Calu3 (cell line): ENCODE measurements at places on chromosomes 2 and 18.

- DNase-seq: no peak
Observed at GRCh38 chr2:44277541-44277940, 2.3 kb downstream of the SLC3A1 start.

DNA sequence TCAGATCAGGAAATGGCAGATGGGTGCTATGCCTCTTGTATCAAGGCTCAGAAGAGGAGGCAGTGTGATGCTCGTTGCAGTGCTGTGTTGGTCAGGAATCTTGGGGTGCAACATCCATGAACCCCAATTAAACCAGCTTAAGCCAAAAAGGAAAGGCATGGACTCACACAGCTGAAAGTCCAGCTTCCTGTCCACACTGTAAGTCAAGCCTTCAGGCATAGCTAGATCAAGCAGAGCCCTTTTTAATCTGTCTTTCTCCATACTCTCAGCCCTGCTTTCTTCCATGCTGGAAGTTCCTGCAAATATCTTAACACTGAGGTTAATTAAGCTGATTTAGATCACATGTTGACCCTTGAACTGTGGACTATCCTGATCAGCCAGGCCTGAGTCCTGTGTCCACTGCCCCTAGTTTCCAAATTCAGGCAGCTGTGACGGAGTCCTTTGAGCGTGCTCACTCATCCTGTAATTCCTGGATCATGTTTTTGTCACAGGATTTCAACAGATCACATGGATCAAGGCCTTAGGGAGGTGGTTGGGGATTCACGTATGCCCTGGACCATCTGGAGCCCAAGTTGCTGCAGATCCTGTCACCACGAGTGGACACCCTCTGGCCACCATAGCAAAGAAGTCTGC lies 4.5 kb upstream of the C2orf74 start:
- DNase-seq: no peak

- no peak for DNase-seq
Observed at GRCh38 chr2:227038550-227039189, 125.3 kb downstream of the COL4A4 start.

DNA sequence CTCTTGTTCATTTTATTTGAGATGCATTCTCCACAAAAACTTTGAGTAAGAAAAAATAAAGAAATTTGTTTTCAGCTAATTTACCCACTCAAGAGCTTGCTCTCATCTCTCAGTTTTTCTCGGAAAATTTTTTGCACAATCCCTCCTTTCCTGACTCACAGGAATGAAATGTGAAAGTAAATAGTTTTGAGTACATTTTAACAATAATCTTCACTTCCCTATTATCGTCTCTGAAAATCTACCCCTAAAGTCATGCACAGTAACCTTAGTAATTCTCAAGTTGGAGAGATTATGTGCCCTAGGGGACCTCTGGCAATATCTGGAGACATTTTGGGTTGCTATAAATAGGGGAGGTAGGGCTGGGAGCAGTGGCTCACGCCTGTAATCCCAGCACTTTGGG lies 2.6 kb downstream of the CYB5A start:
- no peak for DNase-seq

DNA sequence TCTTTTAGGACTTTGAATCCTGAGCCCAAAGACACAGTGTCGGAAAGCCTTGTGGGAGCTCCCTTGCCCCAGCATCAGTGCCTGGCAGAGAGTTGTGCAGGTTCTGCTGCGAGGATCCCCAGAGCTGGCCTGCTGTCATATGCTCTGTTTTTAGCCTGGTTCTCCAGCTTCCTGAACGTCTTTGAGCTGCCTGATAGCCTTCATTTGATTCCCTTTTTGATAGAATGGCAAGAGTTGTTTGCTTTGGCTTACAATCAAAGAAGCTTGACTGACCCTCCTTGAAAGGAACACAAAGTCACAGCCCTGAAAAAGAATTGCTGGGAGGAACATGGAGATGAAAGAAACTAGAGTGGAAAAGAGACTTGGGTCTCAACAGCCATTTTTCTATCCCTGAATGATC lies 95.4 kb downstream of the C1QL2 start:
- no peak for DNase-seq

DNA sequence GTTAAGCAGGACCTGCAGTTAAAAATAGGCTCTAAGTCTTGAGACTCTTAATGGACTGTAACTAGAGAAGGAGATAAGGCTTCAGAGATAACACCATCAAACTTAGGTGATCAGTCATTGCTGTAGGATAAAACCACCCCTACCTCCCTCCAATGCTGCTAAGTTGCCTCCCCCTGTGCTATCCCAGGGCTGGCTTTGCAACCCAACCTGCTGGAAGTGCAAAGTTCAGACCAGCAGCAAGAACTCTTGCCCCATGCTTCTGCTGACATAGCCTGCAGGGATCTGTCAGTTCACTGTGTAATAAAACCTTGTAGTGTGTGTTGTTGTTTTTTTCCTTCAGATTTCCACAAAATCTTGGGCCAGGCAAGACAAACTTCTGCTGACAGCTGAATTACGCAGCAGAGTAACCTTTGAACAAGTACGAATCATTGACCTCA lies 57.4 kb upstream of the EPB41L3 start:
- no peak for DNase-seq

DNA sequence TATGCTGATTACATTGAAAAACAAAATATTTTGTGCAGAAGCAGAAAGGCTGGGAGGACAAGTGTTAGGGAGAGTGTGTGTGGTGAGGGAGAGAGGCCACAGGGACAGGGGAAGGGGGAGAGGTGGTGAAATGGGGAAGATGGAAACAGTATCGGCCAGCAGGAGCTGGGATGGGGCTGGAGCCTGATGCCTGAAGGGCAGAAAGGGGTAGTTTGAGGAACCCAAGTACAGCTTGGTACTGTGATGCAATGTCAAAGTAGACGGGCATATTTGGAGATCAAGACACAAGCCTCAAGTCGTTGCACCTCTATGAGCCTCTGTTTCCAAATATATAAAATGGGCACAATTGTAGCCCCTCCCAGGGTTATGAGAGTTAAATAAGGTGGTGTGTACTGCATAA lies 152.1 kb downstream of the LPIN1 start:
- DNase-seq: no peak

- DNase-seq: no peak
Observed at GRCh38 chr2:146572598-146572997, 1272.2 kb upstream of the ACVR2A start.

DNA sequence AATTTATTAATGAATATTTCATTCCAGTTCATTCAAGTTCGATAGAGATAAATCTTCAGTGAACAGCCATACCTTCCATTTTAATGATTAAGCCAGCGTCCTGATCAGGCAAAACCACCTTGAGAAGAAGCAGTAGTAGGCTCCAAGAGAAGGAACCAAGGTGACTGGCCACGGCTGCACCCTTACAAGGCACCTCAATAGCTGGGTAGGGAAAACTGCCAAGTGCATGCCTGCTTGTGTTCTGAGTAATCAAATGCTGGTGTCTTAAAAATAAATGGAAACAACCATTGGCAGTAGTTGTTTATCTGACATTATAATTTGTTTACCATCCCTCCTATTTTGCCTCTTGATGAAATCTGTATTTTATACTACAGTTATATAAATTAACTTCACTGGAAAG lies 10.0 kb upstream of the FEZ2 start:
- DNase-seq: no peak

- DNase-seq: no peak
Observed at GRCh38 chr2:152432765-152433164, 97.8 kb downstream of the FMNL2 start.

DNA sequence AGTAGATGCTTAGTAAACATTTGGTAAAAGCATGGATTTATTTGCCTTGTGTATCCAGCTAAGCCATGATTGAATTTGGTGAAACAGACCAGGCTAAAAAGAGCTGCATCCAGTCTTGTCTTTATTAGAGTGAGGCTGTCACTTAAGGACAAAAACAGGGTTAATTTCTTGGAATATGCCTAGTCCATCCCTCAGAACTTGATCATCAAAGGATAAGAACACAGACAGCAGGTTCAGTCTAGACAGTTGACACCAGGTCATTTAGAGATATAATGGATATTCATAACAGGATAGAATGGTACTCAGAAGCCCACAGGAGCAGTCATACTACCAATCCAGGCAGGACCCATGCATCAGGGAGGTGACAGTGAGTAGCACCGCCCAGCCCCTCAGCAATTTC lies 434.9 kb upstream of the ST6GAL2 start:
- DNase-seq: no peak

DNA sequence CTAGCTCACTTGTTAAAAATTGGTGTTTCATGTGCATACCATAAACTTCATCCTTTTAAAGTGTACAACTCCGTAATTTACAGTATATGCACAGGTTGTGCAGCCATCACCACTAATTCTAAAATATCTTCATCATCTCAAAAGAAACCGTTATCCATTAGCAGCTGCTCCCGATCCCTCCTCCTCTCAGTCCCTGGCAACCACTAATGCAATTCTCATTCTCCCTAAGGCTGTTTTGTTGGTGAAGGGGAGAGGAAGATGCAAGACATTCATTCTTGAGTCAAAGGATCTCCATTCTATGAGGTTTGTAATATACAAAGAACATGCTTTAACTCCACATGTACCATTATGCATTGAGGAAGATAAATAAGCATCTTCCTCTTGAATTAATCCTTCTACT lies 48.6 kb downstream of the RNU4ATAC start:
- DNase-seq: no peak

DNA sequence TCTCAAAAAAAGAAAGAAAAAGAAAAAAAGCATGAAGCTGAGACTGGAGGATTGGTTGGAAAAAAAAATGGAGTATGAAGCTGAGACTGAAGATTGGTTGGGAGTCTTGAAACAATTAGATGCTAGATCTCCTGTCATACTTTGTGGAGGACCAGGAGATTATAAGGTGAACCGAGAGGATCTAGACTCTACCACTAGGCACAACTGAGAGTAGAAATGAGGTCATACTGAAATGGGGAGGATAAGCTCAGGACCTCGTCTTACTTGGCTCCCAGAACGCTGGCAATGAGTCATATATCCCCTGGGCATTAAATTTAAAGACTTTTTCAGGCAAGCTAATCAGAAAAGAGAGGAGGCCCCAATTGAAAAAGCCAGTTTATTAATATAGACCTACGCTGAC lies 3.3 kb upstream of the ORC2 start:
- peak; percentile 43 for DNase-seq

DNA sequence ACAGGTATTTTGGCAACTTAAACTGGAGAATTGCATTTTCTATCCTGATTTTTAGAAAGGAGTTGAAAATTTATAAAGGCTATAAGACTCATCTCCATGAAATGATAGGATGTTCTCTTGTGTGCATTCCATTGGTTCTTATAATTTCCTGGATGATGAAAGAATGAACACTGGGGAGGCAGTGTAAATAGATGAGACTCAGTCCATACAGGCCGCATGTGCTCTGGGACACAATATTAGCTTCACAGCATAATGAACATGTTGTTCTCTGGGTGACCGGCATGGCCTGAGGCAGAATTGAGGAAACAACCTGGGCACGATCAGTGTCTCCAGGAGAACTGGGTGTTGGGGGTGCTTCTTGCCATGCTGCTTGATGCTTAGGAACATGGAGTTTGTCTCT lies 38.8 kb downstream of the AOX1 start:
- DNase-seq: no peak

- DNase-seq: no peak
Observed at GRCh38 chr18:71371951-71372605, 1083.2 kb downstream of the SOCS6 start.

DNA sequence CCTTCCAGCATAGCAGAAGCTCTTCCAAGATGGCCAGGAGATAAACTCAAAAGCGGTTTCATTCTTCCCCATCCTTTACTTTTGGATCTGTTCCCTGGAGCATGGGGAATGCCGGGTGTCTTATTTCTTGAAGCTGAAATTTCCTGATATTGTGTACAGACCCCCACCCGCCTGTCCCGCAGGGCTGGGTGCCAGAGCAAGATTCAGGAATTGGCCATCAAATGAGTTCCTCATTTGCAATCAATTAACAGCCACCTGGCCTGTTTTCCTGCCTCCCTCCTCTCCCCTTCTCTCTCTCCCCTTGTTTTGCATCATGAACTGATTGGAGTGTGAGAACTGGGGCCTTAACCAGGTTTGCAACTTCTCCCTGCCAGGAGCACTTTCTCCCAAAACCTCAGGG lies 202.1 kb downstream of the SH3RF3 start:
- no peak for DNase-seq

DNA sequence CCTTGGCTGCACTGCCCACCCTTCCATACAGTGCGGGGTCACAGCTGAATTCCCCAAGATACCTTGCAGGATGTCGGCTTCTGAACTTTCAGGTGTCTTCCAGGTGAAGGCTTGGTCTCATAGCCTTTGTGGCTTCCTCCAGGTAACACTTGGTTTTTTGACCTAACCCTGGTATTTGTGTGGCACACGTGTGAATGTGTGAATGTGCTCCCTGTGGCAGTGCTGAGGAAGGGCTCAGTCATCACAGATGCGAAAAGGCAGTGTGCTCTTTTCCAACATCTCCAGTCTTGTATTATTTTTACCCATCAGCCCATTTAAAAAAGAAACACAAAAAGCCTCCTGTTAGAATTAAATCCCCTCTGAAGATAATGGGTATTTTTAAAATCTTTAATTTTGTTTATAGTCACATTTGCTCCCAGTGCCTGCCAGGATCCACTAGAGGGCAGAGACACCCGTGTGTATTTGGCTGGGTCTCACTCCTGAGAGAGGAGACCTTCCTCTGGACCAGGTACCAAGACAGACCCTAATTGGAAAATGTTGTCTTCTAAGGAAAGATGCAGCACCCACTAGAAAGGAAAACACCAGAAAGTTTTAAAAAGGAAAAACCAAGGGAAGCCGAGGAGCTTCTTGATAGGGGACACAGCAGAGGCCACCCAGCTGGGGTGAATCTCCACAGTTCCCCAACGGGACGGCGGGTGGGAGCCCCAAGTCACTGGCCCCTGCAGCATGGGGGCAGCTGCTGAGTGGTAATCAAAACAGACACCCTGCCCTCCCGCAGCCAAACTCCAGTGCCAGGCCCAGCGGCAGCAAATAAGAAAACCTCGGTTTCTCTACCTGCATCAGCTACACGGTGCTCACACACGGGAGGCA lies 27.7 kb downstream of the FAM110C start:
- DNase-seq: peak; percentile 18

DNA sequence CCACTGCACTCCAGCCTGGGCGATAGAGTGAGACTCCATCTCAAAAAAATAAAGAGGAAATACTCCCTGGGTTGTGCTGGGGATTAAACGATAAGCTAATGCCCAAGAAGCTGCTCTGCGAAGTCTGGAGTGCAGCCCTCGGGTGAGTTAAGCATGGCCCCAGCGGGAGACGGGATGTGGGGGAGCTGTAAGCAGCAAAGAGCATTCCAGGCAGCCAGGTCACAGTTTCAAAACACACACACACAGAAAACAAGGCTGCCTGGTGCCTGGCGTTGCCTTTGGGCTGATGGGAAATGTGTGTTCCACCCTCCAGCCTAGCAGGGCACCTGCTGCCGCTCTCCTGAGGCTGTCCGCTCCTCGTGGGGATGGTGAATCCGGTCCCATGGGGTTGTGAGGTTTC lies 24.1 kb downstream of the ODC1 start:
- DNase-seq: no peak

DNA sequence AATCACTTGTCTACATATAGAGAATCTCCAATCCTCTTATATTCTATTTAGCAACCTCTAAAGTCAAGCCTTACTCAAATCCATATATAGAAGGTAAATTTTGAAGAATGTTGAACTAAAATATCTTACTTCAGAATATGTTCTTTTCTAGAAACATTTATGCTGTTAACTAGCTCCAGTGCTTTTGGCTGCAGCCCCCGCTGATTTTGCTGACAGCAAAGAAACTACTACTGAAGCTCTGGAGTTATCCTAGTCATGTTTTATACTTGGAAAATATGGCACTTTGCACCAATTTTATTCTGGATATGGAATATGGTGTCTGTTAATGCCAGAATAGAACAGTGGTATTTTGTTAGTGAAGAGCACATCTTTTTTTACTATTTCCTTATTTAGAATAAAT lies 212.4 kb upstream of the FSIP2 start:
- DNase-seq: no peak
